ENCODE measurements at places on chromosomes 4 and X. TPM values are rescaled to one million over a fixed set of nuclear protein-coding genes. Genes with fewer than 3 reads are reported as not detected.

KIAA1210 gene
- total RNA-seq = not detected

DNA sequence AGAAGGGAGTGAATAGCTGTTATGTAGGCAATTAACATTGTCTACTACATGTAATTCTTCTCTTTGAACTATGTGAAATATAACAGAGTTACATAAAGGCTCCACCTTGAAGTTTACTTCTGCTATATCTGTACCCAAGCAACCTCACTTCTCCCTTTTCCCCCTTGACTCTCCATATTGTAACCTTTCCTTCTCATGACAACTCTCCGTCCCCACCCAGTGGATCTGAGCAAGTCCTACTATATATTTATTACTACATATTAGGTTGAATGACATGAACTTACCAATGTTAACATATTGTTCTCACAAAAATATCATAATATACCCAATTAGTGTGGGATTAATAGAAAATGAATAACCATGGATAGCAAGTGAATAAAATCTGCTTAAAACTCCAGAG, 93.2 kb upstream of the ATP8A1 start:
- DNase-seq = no peak

DNA sequence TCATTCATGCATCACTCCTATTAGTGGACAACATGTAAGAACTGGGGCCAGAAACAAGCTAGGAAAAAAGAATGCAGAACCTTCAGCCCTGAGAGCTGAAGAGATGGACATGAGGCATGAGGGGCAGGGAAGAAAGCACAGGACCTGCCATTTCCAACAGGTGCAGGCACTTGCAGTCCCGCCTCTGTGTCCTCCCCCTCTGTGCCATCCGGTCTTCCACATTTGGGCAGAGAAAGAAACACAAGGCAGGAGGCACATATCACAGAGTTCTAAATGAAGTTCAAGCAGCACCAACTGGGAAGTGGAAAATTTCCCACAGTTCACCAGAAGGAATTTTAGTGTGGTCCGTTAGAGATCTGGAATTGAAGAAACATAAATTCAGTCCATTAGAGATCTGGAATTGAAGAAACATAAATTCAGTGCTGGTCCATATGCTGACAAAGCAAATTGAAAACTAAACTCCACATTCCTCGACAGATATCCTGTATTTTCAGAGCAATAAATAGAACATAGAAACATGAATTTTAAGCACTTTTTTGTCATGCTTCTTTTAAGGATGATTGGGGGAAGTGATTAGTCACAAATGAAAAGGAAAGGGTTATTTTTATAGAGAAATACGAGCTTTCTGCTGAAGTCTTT, 57.2 kb upstream of the DAPP1 start:
- no peak for DNase-seq

CSAG1 gene
- 33.2 TPM for total RNA-seq

DNA sequence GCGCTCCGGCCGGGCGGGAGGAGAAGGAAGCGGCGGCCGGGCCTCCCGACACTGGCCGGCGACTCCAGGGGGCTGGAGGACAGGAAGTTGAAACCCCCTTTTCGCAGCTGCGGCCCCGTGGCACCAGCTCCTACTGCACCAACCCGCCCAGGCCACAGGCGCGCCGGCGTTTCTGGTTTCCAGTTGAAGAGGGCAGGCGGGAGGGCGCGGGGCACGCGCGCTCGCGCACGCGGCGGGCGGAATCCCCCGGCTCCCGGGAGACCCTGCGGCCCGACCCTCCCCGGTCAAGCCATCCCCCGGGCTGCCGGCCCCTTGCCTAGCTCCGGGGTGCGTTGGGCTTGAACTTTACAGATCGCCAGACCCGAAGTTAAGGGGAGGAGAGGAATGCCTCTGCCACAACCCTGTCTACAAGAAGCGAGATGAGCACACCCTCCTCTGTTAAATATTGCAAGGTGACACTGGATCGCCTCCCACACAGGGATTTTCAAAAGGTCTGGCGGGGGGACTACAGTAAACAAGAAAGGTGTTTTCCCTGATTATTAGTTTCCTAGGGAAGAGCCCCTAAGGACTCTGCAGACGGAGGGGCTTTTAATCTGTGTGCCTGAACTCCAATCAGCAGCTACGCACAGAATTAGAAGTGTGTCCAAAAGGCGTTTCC, 1.4 kb downstream of the ELOVL6 start:
- no peak for DNase-seq

MAD2L1 gene
- 24.7 TPM for total RNA-seq

DNA sequence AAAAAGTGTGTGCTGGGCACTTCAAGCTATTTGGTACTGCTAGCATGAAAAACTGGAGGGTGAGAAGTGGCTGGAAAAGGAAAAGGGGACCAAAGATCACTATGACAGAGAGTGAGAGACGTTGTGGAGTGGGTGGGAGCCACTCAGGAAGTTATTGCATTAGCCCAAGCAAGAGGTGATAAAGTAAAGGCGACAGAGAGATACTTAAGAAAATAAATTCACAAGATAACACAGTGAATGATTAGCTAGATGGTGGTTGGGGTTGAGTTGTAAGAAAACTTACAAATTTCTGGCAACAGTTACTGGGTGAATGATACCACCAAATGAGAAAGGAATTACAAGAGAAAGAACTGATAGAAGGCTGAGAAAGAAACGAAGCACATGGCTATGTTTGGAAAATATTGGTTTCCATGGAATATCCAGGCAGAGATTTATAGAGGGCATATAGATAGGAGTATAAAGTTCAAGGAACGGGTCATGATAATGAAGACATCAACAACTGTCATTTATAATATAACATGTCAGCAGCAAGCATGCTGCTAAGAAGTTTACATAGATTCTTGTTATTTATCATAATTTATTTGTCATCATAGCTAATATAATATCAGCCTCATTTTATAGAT, 60.7 kb downstream of the CASK start:
- no peak for DNase-seq

All from PC-9 (cell line).